GM12865 (cell line): ENCODE measurements at places on chromosomes 11 and 22.

DNA sequence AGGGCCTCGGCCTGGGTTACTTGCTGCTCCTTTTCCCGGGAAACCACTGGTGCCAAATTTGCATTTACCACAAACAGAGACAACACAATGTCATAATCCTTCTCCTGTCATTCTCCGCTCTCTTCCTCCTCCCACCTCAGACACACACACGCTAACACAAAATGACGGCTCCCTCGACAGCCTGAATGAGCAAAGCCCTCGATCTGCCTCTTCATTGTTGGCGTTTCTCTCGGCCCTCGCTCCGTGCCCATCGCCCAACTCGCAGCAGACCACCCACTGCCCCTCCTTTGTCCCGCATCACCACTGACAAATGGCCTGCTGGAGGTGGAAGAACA lies 12.5 kb upstream of the TCF20 start:
- no peak for DNase-seq

DNA sequence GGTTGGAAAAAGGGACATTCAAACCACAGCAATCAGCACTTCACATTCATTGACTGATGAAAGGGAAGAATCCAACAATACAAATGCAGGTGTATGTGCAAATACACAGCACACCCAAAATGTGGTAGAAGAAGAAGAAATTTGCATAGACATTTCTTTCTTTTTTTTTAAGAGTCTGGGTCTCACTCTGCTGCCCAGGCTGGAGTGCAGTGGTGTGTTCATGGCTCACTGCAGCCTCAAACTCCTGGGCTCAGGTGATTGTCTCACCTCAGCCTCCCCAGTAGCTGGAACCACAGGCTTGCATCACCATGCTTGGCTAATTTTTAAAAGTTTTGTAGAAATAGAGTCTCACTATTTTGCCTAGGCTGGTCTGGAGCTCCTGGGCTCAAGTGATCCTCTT lies 21.9 kb downstream of the CARS1 start:
- DNase-seq, result no peak

- peak; percentile 71 for DNase-seq
Measured at GRCh38 chr22:23402275-23403151, 177.6 kb downstream of the IGLL1 start.

- no peak for DNase-seq
Measured at GRCh38 chr22:17836992-17837742, 62.9 kb upstream of the BID start.

- DNase-seq, result no peak
Measured at GRCh38 chr11:126484266-126484665, 128.8 kb downstream of the ST3GAL4 start.

DNA sequence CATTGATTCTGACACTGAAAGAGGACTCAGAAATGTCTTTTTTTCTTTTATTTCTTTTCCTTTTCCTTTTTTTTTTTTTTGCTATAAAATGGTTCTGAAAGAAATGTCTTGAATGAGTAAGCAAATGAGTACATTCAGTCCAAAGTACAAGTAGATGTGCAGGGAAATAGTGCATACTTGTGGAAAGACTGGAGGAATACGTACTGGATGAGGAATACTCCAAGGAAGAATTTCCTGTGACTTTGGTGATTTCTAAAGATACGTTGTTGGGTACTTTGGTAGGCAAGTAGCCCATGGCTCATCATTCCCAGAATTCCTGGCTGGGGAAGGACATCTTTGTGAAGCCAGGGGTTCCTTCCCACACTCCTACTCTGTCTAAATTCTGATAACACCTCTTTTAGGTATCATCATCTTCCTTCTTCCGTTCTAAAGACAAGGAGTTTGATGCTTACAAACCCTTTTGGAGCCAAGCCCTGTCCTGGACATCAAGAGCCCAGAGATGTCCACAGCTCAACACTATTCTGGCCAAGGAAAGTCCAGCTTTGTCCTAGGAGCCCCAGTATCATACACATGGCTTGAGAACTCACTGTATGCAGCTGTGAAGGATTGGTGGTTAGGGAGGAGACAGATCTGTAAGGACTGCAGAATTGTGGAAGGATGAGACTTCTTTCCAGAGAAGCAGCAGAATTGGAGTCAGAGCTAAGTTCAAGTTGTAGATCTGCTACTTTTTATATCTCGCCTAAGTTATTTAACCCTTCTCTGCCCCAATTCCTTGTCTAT lies 4.8 kb upstream of the NUP98 start:
- no peak for DNase-seq

- no peak for DNase-seq
Measured at GRCh38 chr11:133104009-133104744, 428.1 kb downstream of the OPCML start.

- DNase-seq, result no peak
Measured at GRCh38 chr11:65867284-65868071, 5.1 kb downstream of the EFEMP2 start.

DNA sequence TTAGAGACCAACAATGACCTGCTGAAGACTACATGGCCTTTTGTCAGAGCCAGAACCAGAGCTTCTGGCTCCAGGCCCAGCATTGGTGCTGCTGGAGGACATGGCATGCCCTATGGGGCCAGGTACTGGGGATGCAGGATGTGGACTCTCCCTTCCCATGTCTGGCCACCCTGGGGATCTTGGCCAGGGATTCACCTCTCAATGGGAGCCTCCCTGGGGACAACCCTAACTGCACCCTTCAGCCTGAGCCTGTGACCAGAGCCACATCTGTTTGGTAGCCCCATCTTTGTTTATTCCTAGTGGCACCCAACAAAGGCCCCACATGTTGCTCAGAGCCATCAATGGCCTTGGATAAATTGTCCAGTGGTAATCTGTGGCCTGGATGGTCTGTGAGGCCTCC lies 5.8 kb downstream of the KLHL35 start:
- DNase-seq, result no peak

- no peak for DNase-seq
Measured at GRCh38 chr11:102497061-102497460, 33.5 kb downstream of the MMP7 start.

DNA sequence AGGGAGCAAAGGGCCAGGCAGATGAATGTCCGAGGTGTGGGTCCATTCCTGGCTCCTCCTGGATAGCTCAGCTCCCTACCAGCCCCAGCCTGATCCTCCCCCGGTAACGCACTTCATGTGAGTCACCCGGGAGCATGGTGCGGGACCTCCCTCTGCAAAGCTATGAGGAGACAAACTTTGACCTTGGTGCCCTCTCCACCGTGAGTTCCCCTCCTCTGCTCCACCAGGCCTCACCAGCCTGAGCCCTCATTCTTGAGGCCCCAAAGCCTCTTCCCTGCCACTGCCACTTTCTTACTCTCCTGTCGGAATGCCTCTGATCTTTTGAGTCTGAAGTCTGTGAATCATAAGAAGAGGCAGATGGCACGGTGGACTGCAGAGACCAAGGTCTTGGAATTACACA lies 37.4 kb upstream of the CD82 start:
- no peak for DNase-seq

DNA sequence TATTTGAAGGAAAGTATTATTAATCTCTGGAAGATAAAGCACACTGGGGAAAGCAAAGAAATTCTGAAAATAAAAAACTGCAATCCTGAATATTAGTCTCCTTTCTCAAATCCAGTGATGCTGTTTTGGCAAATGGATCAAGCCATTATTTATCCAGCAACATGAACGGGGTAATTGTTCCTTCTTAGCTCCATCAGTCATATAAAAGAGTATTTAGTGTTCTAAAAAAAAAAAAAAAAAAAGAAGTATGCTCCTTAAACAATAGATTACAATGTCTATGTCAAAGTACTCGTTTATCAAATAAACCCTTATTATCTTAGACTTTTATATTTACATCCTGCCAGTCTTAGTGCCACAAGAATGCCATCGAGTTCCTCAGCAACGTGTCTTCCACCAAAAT lies 1.3 kb downstream of the RDX start:
- no peak for DNase-seq

DNA sequence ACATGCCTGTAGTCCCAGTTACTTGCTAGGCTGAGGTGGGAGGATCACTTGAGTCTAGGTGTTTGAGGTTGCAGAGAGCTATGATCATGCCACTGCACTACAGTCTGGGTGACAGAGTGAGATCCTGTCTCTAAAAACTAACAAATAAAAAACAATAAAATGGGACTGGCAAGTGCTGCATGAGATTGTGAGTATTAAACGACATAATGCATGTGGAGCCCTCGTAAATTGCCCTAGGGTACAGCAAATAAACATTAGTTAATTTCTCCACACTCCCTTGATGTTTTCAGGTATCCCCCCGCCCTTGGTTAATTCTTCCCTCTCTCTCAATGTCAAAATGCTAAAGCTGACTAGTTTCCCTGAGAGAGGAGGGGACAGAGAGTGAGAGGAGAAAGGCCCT lies 4.9 kb upstream of the RHOG start:
- no peak for DNase-seq

DNA sequence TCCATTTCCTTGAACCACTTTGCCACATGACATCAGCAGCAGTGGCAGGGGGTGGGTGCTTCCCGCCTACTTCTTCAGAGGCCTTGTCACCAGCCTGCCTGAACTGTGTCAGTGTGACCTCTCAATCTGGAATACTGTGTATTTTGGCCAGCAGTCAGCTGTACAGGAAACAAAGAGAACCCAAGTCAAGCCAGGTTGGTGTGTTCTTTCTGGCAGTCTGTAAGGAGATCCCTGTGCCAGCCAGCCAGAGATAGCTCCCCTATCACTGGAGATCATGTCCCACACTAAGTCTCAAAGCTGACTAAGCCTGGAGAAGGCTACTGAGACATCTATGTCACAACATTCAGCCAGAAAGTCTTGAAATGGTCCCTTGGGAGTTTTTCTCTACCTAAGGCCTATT lies 142.1 kb downstream of the TRPC6 start:
- DNase-seq, result no peak

GRCh38 chr11:69471729-69472540 lies 9.5 kb upstream of the LINC01488 start:
- no peak for DNase-seq

DNA sequence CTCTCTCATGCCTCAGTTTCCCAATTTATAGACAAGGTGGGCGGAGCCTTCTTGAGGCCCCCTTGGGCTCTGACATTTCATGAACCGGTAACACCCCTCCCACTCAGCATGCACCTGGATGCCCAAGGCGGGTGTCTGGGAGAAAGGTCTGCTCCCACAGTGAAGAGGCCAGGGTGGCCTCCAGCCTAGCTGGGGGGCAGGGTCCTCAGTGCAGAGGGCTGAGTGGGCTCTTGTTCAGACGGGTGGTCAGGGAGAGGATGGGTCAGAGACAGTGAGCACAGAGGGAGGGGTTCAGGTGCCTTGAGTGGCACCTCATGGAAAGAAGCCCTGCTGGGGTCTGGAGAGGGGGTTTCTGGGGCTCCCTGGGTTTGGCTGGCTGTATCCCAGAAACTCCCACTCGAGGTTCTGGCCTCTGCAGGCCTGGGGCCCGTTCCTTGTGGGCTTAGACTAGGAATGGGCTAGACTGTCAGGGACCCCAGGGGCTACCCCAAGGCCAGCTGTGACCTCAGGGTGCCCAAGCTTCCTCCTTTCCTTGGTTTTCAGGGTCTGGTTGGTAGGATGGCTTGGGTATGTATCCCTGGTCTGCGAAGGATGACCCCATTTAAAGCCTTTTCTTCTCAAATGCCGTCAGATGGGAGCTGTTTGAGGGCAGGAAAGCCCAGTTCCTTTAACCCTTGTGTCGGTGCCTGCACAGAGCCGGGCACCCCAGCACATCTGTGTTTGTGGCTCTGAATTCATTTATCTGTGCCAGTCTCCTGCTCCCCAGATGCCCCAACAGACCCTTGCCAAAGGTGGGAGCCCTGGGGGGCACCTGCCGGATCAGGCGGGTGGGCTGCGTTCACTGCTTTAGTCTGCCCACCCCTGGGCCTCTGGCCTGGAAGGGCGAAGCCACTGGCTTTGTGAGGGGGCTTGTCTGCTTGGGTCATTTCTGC lies 1.2 kb downstream of the SYNGR1 start:
- no peak for DNase-seq

DNA sequence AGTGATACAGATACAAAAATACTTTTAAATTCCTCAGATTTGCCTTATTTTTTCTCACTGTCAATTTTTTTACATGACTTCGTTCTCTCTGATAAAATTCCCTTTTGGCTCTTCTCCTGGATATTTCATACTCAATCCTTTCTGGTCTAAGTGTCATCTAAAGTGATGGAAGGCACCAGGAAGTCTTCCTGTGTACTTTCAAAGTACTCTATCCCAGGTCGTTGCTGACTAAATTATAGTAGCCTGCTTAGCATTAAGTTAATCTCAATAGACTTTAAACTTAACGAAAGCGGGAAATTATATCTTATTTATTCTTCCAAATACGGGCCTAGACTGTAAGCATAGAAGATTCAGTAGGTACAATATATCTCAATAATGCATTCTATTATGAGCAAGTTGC lies 67.8 kb downstream of the CASP12 start:
- no peak for DNase-seq

GRCh38 chr11:6607190-6607795 lies 3.7 kb downstream of the ILK start:
- DNase-seq, result no peak
